ENCODE measurements at places on chromosomes 16 and 17. TPM values are rescaled to one million over a fixed set of nuclear protein-coding genes. Genes with fewer than 3 reads are reported as not detected.

Gene METTL26
- total RNA-seq, result 135 TPM

Gene PCYT2
- 37.0 TPM for total RNA-seq

Gene WFDC1
- 0.59 TPM for total RNA-seq

Gene TTLL6
- total RNA-seq, result 2.1 TPM

Gene NAGS
- 5.9 TPM for total RNA-seq

Gene HBA1
- not detected for total RNA-seq

Gene TEX14
- 0.33 TPM for total RNA-seq

Gene NLRC3
- 0.03 TPM for total RNA-seq
